Right lobe of liver (tissue), 6 donors: ENCODE measurements at places on chromosomes 11 and 22. TPM values are rescaled to one million over a fixed set of nuclear protein-coding genes. Genes with fewer than 3 reads are reported as not detected.

The FIBIN gene
- 0.88 TPM for total RNA-seq

The GPR83 gene
- 0.22 TPM for total RNA-seq

DNA sequence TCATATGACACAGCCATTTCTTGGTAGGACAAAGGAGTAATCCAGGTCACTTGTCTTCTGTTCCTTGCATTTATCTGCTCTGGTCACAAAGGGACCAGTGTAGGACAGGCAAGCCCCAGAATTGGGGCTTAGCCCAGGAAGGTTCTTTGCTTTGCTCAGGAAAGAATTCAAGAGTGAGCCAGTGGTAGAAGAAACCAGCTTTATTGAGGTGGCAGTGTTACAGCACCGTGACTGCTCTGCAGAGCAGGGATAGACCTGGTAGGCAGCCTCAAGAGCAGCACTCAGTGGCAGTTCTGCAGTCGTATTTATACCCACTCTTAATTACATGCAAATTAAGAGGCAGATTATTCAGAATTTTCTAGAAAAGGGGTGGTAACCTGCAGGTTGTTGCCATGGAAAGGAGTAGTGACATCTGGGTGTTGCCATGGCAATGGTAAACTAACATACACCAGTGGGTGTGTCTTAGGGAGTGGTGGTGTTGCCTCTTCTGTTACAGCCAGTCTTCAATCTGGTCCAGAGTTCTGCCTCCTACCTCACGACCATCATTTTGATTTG is 84.9 kb upstream of the RAB1B start:
- no peaks in the 10 kb centered on the region for H3K27me3 ChIP-seq
- H3K36me3 ChIP-seq = no peaks in the 10 kb centered on the region
- no peak overlapping the region for H3K27ac ChIP-seq
- no peaks in the 10 kb centered on the region for H3K4me1 ChIP-seq
- DNase-seq = no peak

DNA sequence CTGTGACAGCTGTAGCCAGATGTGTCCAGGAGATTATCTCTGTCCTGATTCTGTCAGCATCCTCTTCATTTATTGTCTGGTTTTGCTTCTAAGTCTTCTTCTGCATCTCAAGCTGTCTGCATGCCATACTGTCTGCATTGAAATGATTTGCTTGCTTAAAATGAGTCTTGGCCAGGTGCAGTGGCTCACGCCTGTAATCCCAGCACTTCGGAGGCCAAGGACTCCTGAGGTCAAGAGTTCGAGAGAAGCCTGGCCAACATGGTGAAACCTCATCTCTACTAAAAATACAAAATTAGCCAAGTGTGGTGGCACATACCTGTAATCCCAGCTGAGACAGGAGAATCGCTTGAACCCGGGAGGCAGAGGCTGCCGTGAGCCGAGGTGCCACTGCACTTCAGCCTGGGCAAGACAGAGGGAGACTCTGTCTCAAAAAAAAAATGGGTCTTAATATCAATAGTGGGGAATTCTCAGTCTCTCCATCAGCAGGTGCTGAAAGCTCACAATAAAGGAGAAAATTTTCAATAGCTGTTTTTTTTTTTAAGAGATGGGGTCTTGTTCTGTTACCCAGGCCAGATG is 39.2 kb upstream of the AMPD3 start:
- no peak for DNase-seq
- H3K4me1 ChIP-seq = no peaks in the 10 kb centered on the region
- no peaks in the 10 kb centered on the region for H3K36me3 ChIP-seq
- no peak overlapping the region for H3K4me3 ChIP-seq
- no peaks in the 10 kb centered on the region for H3K27me3 ChIP-seq

DNA sequence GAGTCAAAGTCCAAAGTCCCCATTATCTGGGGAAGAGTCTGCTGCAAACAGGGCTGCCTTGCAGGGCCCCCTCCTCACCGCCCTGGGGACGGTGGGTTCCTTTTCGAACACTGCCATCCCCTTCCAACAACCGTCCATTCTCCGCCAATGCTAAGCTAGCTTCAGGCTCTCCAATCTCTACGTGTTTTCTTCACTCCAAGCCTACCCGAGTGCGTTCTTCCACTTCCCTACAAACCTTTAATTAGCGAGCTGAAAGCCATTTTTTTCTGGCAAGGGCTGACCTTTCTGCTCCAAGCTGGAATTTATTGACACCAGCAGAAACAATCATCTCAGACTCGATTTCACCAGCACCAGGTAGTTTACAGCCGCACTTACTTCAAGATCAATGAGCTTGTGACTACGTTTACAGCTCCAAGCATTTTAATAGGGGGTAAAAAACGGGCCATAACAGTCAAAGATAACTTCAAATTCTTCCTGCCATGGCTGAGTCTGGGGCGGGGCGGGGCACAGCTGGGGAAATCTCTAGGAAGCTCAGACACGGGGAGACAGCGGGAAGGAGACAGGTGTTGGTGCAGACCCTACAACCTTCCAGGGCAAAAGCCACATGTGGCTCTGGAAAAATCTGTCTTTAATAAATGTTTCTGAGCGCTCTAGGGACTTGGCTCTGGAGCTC is 82.2 kb downstream of the PHF21B start:
- no peaks in the 10 kb centered on the region for H3K36me3 ChIP-seq
- DNase-seq = no peak
- H3K4me1 ChIP-seq = no peaks in the 10 kb centered on the region
